ENCODE measurements at places on chromosomes 13 and 19.
A peak's percentile ranks its signal among the peaks of the same experiment; 100 is the strongest.

GRCh38 chr13:76672420-76672819 is 213.8 kb downstream of the KCTD12 start:
- DNase-seq = no peak

- no peak for DNase-seq
Measured at GRCh38 chr13:74796157-74796556, 662.0 kb upstream of the KLF12 start.

DNA sequence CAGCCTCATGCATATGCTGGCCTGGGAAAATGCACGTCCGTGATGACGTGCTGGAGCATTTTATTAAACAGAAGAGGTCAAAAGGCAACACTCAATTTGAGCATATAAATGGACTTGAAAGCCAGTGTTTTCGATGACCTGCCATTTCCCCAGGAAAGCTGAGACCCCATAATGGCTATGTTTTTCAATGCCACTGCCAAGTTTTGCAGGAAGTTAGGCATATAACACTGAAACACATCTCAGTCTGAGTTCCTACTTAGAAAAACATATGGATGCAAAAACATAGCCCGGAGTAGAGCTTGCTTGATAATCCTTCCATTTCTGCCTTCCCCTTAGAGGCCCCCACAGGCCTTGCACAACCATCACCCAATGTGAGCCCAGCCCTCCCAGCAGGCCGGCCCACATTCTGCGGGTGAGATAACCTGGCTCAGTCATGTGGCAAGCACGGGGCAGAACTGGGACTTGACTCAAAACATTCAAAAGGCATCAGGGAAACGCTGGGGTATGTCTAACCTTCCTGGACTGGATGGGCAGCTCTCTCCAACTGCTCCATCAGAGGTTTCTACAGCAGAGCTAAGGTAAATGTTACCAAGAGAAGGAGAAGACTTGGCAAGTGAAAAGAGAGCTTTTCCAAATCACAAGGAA is 24.9 kb downstream of the EPS15L1 start:
- DNase-seq = peak; percentile 36

DNA sequence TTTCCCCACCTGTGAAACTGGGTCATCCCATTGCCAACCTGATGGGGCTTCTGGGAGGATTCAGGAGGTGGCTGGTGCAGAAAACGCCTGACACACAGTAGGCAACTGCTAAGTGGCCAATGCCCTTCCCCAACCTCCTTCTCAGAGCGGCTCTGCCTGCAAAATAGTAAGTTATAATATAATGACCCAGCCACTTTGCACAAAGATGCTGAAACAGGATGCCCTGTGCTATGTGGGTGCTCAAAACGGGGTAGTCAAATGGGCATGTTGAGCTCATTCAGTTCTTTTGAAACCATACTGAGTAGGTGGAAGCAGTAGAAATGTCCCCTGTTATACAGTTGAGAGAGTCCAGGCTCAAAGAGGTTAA is 507 bp downstream of the MARCHF2 start:
- DNase-seq = no peak

DNA sequence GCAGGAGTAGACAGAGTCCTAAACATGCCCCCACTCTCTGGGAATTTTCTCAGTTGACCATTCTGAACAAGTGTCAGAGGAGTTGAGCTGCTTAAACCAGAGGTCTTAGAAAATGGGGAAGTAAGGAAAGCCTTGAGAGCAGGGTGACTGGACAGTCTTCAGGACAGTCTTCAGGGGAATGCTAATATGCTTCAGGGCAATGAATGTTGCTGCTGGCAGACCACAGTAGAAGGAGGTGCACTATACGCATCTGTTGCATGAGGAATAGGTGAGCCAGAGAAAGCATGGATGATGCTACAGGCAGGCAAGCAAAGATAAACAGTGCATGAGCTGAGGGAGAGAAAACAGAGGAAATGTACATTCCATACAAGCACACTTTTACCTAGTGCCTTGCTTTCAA is 196.6 kb upstream of the GPR12 start:
- no peak for DNase-seq

DNA sequence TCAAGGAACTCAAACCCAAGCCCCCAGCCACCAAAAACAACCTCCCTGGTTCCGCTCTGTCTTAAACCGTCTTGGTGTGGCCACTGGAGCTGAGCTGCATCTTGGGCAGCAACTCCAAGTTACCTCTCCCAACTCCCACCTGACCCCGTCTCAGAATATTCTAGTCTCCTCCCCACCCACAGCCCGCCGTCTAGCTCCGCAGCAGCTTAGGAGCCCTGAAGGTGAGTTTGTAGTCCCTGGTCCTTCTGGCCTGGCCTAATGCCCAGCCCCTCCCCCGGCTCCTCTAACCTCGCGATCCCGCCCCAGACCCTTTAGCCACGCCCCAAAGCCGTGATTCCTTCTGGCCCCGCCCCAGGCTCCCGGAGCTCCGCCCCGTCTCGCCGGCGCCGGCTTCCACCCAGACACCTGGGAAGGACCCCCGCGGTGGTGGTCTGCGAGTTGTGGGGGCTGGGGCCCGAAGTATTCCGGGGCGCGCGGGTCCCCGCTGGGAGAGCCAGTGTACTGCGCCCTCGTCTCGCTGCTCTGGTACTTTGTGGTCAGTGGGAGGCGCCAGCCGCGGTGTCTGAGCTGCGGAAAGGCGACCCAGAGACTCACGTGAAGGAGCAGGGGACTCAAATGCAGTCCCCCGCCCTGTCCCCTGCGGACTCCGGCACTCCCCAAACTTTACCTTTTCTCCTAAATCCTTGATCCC is 2.5 kb upstream of the LHB start:
- DNase-seq = no peak

GRCh38 chr13:109361562-109362289 is 424.7 kb downstream of the IRS2 start:
- no peak for DNase-seq

GRCh38 chr13:92838786-92839185 is 387.8 kb upstream of the GPC6 start:
- DNase-seq = no peak

DNA sequence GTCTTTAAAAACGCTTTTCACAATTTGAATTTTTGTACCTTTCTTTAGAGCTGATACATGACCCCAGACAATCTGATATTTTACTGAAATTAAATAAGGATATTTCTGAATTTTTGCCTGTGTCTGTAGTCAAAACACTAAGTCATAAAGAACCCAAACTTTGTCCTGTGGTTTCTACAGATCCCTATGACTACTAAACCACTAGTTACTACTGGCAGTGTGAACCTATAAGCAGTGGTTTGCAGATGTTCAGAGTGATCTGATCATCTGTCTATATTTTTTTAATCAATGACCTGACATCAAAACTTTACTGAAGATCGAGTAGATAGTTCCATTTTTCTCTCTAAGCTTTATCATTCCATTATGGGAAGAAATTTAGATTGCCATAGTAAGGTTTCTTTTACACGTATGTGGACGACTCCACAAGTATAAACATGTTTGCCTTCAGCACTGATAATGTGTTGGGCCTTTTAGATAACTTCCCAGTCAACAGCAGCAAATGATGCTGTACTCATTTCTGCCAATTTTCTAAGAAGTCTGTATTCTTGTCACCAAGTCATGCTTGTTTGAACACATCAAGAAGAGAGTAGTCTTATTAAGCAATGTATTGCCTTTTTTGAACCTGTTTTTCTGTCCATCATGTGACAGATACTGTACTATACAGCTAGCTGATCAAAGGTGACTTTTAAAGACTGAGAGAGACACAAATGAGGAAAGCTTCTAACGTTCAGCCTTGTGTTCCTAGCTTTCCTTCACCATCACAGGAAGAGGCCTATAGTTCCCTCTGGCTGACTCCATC is 21.8 kb downstream of the POLR1D start:
- DNase-seq = no peak

DNA sequence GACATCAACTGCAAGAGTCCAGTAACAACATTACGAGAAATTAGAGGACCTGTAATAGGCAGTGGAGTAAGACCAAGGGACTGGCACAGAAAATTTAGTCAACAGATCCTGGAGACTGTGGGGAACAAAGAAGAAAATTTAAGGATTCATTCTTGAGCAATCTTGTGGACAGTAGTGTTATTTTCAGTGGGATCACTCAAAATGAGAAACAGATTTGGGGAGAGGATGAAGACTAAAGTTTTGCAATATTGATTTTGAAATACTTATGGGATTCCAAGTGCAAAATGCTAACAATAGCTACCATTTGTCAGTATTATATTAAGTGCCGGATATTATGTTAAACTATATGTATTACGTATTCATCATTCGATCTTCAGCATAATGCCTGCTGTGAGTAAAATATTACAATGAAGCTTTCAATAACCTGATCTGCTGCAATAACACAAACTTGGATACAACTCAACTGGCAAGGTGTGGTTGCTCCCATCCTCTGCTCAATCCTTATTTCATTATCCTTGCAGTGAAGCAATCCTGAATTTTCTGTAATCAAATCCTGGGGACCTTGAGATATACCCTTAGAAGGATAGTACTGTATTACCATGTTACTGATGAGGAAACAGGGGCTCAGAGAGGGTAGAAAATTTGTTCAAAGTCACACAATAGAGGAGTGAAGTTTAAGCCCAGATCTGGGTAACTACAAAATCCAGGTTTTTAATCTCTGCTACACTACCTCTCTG is 84.2 kb downstream of the SACS start:
- DNase-seq = no peak

DNA sequence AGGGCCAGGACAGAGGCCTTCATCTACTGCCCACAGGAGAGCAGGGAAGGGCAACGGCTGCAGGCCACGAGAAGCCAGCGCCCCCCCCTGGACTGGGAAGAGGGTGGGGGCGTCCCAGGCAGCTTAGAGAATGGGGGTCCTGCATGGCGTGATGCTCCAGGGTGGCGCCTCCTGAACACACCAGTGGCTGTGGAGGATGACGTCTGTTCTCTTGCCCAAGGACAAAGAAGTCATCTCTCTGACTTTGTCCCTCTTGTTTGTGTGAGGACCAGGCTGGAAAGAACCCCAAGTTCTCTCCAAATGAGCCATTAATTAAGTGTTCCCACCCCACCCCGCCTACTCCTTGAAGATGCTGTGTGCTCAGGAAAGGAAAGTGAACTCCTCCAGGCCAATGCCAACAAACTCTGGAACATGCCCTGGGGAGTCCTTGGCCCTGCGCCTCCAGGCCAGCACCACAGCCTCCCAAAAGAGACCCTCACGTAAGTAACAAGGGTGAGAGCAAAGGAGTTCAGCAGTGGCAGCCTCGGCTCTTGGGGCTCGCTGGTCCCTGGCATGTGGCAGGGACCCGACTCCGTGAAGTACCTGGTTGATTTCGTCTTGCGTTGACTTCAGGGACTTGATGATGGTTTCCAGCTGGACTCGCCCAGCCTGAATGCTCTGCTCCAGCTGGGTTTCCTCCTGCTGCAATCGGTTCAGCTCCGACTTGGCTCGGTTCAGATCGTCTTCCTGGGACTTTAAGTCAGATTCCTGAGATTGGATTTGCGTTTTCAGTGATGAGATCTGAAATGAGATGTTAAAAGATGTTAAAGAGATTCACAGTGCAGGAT is 68.4 kb downstream of the EPS15L1 start:
- DNase-seq = no peak

- no peak for DNase-seq
Measured at GRCh38 chr19:29172302-29172701, 40.6 kb downstream of the UQCRFS1 start.

- DNase-seq = no peak
Measured at GRCh38 chr13:102873653-102874052, 27.8 kb downstream of the ERCC5 start.

- no peak for DNase-seq
Measured at GRCh38 chr13:95074820-95075219, 226.4 kb downstream of the ABCC4 start.

DNA sequence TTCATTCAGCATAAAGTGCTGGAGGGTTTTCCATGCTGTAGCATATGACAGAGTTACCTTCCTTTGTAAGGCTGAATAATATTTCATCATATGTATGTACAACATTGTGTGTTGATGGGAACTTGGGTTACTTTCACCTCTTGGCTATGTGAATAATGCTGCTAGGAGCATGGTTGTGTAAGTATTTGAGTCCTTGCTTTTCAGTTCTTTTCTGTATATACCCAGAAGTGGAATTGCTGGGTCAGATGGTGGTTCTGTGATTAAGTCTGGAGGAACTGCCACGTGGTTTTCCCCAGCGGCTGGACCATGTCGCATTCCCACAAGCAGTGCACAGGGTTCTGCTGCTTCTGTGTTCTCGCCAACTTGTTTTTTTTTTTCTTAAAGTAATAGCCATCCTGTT is 101.2 kb upstream of the TEX29 start:
- DNase-seq = no peak

GRCh38 chr13:112522578-112522977 is 65.4 kb downstream of the TUBGCP3 start:
- DNase-seq = no peak
